ENCODE measurements at places on chromosomes 12 and 14.

DNA sequence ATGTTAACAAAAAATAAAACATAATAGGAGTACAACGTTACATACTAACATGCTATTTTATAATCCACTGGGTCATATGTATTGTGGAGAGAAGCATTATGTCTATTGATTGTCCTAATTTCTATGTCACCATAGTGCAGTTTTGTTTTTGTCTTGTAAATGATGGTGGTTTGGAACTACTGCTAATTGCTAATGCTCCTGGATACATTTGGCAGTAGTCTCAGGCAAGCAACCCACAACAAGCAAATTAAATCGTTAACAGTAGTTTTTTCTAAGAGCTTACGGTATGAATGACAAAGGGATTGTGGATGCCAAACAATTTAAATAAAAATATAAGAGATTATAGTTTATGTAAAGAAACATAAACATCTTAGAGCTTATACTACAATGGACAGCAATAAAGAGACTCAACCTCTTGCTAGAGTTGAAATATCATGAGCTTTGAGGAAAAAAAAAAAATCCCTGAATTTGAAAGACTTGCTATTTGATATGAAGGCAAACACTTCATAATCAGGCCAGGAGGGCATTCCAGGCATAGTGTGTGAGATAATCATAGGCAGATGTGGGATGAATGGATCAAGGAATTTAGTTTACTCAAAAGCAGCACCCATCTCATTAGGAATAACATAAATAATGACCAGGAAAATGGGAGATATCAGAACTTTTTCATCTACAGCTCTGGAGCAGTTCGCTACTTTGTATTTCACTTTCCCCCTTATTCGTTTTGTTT, 181.3 kb downstream of the CCDC59 start:
- ATAC-seq, result no peak

DNA sequence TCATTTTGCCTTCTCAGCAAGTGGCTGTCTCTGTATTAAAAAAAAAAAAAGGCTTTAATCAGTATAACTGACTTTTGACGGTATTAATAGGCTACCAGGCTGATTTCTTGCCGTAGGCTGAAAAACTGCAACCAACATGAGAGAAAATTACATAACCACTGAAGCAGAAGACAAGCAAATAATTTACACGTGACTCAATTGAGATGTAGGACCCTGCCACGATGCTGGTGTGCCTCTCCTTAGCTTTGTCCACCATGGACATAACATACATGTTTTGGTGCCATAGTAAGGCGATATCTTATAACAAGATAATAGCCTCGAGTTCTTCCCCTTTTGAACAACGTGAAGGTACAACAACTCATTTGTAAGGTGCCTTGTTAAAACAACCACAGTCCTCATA, 88.7 kb upstream of the GRIP1 start:
- ATAC-seq, result no peak

GRCh38 chr12:1289371-1290155, 298.5 kb downstream of the ERC1 start:
- no peak for ATAC-seq

DNA sequence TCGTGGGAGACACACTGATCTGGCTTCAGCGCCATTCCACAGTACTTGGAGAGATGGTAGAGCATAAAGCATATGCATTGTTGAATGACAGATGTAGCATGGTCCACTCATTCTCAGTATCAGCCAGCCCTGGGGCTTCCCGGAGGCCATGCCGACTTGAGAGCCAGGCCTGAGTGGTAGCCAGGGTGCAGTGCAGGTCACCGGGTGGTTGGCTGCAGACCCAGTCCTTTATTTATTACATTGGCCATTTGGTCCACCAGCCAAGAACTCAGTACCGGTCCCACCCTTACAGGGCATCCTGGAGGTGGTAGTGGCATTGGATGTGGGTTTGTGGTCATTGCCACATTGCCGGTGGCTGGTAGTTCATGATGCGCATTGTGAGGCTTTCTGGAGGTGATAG, 121.6 kb upstream of the RTL1 start:
- ATAC-seq, result no peak

- no peak for ATAC-seq
Observed at GRCh38 chr14:89477391-89477790, 60.4 kb upstream of the FOXN3 start.

DNA sequence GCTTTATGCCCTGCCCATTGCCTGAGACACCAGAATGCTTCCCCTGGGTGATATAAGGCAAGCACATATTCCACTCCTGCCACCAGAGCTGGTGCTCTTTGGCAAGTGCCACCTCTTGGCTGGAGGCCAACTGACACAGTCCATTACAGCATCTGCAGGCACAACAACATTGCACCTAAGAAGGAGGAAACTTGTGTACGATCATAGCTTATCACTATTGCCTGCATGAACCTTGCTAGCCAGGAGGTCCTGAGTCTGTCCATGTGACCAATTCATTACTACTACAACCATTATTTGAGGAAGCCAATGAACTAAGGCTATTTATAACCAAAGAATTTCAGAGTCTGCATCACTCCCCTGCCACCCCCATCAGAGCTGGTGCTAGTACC, 119.8 kb upstream of the SCAF11 start:
- ATAC-seq, result no peak
